ENCODE measurements at places on chromosomes 2 and 18.

DNA sequence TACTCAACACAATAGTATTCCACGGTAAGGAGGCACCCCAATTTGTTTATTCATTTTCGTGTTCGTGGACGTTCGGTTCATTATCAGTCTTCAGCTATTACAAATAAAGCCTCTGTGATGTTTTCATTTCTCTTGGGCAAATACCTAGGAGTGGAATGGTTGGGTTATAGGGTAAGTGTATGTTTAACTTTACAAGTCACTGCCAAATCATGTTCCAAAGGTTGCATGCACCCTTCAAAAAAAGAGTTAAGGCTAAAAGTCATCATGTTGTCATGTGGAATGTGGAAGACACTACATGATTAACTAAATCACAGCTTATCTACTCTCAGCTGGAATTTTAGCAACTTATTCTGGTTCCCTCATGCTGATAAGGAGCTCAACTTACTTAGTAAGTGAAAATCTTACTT, 15.8 kb downstream of the INO80C start:
- no peak for DNase-seq

DNA sequence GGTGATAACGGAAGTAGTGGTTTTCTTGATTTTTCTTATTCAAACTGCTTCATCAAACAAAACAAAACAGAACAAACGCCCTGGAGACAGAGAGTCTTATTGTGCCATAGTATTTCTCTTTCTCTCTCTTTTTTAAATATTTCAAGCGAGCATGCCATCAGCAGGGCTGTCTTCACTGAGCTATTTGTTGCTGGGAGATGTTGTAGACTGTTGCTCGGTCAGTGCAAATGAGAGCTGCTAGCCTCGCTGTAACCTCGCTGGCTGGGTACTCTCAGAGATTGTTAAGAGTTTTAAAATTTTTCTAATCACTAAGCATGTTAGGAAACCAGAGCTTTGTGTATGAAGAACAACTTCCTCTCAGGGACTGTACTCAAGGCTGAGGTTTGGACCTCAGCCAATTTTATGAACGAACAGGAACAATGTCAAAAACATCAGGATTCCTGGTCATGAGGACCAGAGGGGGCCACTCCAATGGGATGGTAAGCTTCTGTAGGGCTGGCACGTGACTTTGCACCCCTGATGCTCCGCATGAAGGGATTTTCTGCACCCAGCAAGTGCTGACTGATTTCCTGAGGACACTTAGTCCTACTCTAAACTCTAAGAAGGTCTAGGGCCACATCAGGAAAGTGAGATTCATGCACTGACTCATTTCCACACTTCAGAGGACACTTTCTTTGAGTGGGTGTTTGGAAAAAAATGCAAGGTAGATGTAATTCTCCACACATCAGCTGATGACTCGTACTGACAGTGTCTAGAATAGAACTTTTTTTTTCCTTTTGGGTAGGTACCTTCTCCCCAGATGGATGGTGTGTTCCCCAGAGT, 59.8 kb upstream of the IL1R1 start:
- DNase-seq = peak; percentile 37

DNA sequence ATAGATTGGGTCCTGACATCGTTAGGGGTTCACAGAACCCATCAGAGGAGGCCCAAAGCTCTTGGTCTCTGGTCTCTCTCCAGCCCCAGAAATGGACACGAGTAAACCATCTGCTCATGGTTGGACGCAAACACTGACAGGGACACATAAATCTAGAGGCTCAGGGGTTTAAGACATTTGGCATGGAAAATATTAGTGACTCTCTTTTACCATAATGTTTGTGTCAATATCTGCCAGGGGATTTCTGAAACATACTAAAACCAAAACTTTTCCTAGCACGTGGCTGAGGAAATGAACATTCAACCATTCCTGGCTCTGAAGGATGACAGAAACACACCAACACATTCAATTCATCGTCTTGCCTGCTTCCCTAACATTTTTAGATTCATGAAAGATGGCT, 226.2 kb downstream of the SP3 start:
- no peak for DNase-seq

- DNase-seq = no peak
Measured at GRCh38 chr2:116467243-116467642, 1347.2 kb upstream of the DDX18 start.

DNA sequence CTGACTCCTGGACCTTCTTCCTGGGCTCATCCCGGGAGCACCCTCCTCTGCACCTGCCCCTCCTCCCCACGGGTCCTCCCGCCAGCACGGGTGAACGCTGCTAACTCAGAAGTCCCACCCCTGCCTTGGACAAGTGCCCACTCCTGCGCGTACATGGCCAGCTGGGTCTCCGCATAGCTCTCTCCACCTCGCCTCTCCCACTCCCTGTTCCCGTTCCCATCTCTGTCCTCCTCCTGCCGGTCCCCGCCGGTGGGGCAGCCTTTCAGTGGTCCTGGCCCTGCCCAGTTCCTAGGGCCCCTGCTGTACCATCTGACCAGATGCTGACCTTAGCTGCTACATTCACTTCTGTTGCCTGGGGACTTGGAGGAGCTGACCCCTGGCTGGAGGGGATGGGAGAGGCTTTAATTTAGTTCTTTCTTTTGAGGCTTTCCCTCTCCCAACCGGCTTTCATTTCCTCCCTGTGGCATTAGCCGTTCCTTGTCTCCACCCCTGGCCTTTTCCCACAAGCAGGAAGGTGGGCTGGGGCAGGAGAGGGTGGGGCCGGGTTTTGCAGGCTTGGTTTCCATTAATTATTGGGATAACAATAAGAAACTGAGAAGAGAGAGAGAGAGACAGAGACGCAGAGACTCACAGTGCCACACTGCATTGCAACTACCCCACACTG, 136.1 kb downstream of the SH3BP4 start:
- DNase-seq = no peak

DNA sequence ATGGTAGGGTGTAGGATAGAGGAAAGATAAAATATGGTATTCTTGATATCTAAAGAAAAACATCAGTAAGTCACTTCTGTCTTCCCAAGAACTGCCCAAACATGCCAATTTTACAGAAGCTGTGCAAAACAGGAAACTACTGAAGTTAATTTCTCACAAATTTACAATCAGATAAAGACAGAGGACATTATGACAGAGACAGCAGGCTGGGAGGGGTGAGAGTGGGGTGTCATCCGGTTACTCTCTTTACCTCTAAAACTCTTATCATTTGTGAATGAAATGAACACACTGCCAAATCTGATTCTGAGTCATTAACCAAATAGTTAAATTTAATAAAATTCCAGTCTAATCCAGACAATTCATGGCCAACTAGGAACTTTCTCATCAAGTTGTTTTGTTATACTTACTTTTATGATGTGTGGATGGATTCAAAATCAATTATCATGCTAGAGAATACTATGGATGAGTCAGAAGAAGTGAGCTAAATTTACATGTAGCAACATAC, 323.2 kb upstream of the MEX3C start:
- DNase-seq = no peak

Measured in stimulated activated CD4-positive, alpha-beta T cell treated with anti-CD3 and anti-CD28 coated beads, Interleukin-12 subunit alpha, Interleukin-12 subunit beta, amount 100 ng/mL, for 24 hours (primary cell).